ENCODE measurements at places on chromosomes 11 and 22.

DNA sequence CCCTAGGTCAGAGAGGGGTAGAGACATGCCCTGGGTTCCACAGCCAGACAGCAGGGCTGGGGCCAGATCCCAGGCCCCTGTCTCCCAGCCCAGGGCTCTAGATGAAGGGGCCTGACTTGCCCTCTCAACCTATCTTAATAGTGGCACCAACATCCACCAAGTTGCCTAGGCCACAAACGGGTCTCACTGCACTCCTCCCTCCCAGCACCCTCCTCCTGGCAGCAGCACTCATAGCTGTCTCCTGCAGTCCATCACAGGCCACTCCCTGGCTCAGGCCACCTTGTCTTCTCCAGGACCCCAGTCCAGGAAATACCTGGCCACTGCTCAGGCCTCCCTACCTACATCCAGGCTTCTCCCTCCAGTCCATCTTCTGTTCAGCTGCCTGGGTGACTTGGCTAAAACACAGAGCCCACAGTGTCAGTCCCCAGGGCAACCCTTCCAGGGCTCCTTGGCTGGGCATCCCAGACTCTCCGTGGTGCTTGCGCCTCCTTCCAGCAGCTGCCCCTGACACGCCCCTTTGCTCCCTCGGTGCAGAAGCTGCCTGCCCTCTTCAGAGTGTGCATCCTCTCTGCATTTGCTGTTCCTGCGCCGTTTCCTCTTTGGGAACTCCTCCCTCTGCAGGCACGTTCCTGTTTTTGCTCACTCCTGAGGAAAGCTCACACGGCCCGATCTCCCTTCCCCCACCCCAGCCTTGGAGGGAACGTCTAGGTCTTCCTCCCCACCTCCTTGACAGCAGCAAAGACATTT, 40.5 kb downstream of the LRRC32 start:
- DNase-seq, result no peak

GRCh38 chr11:131658952-131659351, 288.5 kb downstream of the NTM start:
- DNase-seq, result no peak

- no peak for DNase-seq
These were observed 113.1 kb upstream of the ARHGAP42 start for GRCh38 chr11:100573911-100574513.

DNA sequence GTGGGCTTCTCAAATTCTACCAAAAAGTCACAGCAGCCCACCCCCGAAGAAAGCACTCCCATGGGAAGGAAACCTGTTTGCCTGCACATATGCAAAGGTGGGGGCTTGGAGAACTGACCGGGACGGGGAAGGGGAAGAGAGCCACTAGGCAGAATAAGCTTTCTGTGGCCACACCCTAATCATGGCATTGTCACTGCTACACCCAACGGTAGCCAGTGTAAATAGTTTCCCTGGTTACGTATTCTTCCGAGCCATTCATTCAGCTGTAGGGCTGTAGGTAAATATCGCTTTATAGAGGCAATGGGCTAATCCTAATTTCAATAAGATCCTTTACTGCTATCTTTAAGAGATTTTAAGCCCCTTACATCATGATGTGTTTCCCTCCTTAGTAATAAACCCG, 61.7 kb downstream of the PRDM11 start:
- no peak for DNase-seq

GRCh38 chr11:17767914-17768313, 33.3 kb downstream of the KCNC1 start:
- DNase-seq, result no peak

- DNase-seq, result no peak
These were observed 626 bp downstream of the FLRT1 start for GRCh38 chr11:64036087-64037026.

DNA sequence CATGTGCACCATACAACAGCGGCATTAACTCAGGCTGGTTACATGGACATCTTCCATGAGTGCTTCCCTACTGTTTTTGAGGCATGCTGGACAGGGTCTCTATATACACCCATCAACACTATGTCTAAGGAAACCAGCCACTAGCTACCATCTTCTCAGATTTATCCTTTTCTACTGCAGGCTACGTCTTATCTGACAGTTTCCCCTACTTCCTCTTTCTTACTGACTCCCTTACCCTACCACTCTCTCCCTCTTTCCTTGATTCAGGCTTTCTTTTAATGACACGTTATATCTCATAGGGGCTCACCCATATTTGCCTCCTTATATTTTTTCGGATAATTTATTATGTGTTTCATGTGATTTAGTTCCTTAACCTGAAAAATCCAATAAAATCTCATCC, 41.8 kb downstream of the DDI1 start:
- DNase-seq, result no peak

DNA sequence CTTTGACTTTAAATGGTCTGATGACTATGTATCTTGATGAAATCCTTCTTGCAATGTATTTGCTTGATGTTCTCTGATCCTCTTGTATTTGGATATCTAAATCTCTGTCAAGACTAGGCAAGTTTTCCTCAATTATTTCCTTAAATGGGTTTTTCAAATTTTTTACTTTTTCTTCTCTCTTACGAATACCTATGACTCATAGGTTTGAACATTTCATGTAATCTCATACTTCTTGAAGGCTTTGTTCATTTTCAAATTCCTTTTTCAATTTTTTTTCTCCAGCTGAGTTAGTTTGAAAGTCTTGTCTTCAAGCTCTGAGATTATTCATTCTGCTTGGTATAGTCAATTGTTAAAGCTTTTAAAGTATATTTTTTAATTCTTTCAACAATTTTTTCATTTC, 13.1 kb downstream of the OR10W1 start:
- DNase-seq, result no peak

DNA sequence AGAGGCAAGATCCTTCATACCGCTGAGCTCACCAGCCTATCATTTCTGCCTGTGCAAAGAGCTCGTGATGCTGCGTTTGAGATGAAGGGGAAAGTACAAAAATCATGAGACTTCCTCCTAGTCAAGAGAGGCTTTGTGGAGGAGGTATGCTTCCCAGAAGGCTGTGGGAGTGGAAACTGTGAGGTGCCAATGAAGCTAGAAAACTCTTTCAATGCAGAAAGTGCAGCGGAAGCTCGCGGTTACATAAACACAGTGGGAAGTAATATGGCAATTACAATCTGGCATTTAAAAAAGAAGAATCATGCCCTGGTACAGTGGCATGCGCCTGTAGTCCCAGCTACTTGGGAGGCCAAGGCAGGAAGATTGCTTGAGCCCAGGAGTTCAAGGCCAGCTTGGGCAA, 134.8 kb downstream of the EHF start:
- DNase-seq, result no peak

DNA sequence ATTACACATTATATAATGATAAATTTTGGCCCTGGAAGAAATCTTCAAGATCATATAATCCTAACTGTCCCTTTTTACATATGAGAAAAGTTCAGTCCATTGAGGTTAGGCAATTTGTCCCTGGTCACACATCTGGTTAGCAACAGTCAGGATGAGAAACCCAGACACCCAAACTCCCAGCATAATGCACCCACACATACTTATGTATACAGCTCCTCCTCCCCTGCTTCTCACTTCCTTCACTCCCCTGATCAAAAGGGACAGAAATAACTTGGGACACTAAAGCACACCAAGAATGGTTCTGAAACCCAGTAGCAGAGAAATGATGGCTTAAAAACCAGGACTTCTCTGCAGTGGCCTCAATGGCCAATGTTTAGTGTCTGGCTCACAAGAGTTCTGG, 11.1 kb downstream of the NUMA1 start:
- no peak for DNase-seq

DNA sequence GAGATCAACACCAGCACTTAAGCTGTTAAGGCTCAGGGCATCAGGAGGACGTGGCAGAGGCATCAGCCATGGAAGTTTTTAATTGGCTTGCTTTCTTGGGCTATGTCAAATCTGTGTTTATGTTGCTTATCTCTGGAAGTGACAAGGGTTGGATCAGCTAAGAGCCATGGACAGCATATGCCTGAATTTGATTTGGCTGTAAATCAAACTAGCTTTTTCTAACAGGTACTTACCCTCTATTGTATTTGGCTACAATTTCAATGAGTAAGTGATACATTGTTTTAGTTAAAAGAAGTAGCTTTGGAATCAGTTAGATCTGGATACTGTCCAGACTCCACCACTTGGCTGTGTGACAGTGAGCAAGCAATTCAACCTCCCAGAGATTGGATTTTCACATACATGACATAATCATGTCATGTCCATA, 936.6 kb downstream of the OPCML start:
- DNase-seq, result no peak

GRCh38 chr11:70270104-70270876, at the start of gene PPFIA1:
TSS of gene PPFIA1 (plus strand) at chr11:70270690. CDS start at chr11:70272173, 1,483 bp downstream.
- peak; percentile 94 for DNase-seq

- DNase-seq, result no peak
These were observed 995.1 kb downstream of the BRD1 start for GRCh38 chr22:48832592-48832991.

DNA sequence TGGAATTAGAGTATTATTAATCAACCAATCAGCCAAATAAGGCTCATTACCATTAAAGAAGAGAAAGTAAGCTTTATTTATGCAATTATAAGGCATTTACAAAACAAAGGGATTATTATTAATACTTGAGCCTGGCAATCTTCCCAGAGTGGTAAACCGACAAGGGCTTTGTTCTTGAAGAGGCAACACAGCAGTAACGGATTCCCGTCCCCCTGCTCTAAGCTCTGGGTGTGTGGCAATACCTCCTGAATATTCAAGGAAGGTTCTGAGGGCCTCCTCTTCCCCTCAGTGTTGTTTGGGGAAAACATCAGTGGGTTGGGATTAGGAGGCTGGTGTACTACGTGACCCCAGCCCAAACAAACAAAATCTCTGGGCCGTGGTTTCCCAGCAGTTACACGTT, 176.5 kb downstream of the TENM4 start:
- no peak for DNase-seq

DNA sequence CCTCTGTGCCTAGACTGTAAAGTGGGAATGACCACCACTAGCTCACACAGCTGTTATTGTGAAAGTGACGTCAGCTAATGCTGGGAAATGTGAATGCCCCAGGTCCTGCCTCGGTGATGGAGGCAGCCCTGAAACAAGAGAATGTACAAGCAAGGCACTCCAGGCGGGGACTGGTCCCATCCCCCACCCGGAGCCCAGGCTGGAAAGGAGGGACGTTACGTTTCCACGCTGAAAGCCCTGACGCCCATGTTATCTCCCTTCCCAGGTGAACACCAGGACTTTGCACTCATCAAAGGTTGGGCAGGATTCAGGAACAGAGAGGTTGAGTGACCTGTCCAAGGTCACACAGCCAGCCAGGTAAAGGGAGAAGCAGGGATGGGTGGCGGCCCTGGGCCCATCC, 784 bp downstream of the SULT4A1 start:
- DNase-seq, result no peak

GRCh38 chr22:45889539-45890350, 87.2 kb downstream of the WNT7B start:
- DNase-seq, result no peak

DNA sequence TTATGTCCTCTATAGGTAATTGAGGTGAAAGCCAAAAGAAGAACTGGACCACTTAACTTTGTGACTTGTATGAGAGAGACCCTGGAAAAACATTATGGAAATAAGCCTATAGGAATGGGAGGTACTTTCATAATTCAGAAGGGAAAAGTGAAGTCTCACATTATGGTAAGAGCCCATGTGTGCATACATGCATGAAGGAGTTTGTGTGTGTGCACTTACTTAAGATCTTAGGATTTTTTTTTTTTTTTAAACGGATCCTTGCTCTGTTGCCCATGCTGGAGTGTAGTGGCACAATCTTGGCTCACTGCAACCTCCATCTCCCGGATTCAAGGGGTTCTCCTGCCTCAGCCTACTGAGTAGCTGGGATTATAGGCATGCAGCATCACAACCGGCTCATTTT, 15.8 kb downstream of the C11orf54 start:
- no peak for DNase-seq

Measured in central memory CD8-positive, alpha-beta T cell (primary cell).